ENCODE measurements at places on chromosomes 13 and 19.

DNA sequence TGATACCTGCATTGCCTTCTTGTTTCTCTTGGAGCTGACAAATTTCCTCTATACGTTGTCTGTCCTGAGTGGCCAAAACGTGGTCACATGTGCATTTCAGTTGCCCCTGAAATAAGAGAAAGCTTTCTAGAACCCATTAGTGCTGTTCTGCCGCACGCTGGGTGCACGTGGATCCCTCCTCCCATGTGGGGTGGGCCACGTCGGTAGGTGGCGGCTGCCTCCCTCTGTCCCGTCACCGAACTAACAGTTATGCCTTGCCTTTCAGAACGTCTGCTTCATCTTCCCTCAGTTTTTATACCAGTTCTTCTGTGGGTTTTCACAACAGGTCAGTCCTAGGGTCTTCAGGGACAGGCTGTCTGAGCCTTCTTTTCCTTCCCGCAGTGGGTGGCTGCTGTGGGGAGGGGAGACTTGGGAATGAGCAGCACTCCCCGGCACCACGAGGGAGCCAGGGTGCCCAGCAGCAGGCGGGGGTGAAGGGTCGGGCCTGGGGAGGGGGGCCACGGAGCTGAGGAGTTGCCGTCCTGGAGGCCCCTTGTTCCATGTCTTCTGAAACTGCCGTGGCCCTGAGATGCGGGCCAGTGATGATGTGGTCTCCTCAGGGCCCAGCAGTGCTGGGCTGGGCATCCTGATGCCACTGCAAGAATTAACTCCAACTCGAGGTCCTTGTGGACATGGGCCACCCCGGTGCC is 109.7 kb upstream of the MCF2L start:
- no peak for DNase-seq

DNA sequence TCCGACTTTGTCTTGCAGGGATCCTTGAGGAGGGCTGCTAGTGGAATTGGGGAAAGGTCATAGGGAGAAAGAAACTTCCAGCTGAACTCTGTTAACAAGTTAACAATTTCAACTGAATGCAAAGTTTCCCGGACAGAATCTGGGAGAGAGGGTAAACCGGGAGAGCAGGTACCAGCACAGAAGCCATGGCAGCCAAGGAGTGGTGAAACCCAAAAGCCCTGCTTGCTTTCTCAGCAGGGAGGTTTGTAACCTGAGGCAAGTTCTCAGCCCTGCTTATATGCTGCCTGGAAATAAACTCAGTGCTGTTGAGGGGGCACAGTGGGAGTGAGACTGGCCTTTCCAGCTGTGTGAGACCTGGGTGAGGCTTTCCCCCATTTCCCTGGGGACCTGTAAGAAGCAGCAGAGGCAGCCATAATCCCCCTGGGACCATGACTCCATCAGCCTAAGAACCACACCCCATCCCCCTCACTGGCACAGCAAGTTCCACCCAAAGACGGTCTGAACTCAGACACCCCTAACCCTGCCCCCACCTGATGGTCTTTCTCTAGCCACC is 84.0 kb downstream of the SUCLA2 start:
- no peak for DNase-seq

DNA sequence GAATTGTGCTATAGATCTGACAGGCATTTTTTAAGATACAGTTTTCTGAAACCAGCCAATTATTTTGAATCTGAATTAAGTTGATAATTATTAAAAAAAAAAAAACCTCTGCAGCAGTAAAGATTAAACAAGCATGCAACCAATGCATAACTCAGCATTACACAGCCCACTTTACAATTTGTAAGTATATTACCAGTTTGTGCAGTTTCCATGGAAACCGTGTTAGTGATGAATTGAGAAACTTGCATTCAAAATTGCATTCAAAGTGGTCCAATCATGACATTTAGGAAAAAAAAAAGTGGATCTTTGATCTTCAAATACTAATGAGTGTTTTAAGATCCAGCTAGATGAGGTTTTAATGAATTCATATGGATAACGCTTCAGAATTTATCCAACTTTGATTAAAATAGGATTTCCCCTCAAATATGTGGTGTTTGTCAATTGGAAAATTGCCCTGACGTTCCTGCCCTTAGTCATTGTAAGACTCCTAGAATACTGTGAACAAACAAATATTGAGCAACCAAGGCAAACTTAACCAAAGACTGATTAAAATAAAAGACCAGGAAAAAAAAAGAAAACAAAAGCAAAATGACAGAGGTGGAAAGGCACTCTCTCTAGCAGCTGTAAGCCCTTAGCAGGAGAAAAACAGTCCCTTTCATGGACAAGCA is 314.8 kb upstream of the MAB21L1 start:
- no peak for DNase-seq

DNA sequence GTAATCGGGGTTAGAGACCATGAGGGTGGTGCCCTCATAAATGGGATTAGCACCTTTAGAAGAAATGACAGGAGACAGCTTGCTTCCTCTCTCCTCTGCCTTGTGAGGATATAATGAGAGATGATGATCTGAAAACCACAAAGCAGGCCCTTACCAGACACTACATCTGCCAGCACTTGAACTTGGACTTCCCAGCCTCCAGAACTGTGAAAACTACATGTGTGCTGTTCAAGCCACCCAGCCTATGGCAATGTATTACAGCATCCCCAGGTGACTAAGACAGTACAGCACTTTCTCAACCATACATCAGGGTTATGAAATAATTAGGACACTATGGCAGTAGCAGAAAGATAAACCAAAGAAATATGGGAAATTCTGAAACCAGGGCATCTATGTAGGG is 7.4 kb downstream of the ZNF564 start:
- DNase-seq, result no peak

GRCh38 chr19:5109560-5109959 is 140.6 kb downstream of the KDM4B start:
- DNase-seq, result no peak
